Fibroblast of skin of left quadriceps (primary cell): ENCODE measurements at places on chromosomes 6 and 20.

GRCh38 chr6:163867518-163868292 is 453.2 kb downstream of the QKI start:
- DNase-seq, result no peak

GRCh38 chr6:166726201-166726600 is 99.2 kb upstream of the RPS6KA2 start:
- no peak for DNase-seq

- no peak for DNase-seq
These were observed 218.6 kb upstream of the UFL1 start for GRCh38 chr6:96302991-96303390.

- no peak for DNase-seq
These were observed 34.9 kb upstream of the MAN1A1 start for GRCh38 chr6:119384444-119384843.

- no peak for DNase-seq
These were observed 19.4 kb upstream of the REPS1 start for GRCh38 chr6:139007428-139007827.

DNA sequence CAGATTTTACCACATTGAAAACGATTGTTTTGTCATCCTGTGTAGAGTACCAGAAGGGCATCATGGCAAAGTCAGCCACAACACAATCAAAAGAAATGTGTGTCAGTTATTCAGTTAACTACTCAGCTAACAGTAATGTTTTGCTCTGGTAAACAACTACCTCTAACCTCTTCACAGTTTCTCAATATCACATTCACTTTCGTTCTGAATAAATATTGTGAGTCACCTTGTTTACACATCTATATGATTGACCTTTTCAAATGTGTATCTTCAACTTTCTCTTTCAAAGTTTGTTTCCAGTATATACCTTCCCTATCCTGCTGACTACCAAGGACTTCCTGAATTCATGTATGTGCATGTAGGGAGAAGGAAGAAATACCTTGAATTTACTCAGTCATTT is 216.6 kb upstream of the UFL1 start:
- no peak for DNase-seq

GRCh38 chr20:63686492-63687321 is 9.7 kb upstream of the TNFRSF6B start:
- no peak for DNase-seq

GRCh38 chr6:53240761-53241160 is 92.1 kb upstream of the GCM1 start:
- no peak for DNase-seq

DNA sequence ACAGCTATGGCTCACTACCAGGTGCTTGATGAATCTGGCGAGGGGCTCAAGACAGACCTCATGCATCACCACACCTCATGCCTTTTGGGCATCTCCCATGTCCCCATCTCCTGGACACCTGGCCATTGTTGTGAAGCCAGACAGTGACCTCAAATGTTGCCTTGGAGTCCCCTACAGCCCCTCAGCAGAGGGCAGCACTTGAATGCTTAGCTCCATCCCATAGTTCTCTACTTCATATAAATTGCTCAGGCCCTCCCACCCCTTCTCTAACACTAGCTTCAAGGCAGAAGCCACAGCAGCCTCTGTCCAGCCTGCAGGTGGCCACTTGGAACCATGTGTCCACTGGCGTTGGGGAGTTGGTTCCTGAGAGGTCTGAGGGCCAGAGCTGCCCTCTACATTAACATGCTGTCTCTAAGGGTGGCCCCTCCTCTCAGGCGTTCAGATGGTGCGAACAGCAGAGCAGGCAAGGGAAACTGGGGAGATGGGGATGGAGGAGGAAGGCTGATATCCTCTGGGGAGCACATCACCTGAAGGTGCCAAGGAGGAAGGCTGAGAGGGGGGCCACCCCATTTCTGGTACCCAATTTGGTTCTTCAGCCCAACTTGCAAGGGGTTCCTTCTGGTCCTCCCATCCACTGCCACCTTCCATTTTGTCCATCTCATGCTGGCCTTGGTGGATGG is 31.3 kb downstream of the MOCS1 start:
- no peak for DNase-seq

- DNase-seq, result no peak
These were observed 16.8 kb upstream of the BNIP5 start for GRCh38 chr6:36353411-36353915.

GRCh38 chr6:47044397-47044796 is 2.3 kb upstream of the ADGRF1 start:
- DNase-seq, result no peak

GRCh38 chr20:37042986-37043972 is 52.5 kb downstream of the RBL1 start:
- DNase-seq, result no peak

GRCh38 chr20:47688385-47689381 is 96.6 kb downstream of the SULF2 start:
- DNase-seq, result no peak
